Substantia nigra (tissue), 51 donors: ENCODE measurements at places on chromosomes 5 and 9.

GRCh38 chr9:115057559-115057958 is 60.4 kb downstream of the TNC start:
- no peak for DNase-seq

DNA sequence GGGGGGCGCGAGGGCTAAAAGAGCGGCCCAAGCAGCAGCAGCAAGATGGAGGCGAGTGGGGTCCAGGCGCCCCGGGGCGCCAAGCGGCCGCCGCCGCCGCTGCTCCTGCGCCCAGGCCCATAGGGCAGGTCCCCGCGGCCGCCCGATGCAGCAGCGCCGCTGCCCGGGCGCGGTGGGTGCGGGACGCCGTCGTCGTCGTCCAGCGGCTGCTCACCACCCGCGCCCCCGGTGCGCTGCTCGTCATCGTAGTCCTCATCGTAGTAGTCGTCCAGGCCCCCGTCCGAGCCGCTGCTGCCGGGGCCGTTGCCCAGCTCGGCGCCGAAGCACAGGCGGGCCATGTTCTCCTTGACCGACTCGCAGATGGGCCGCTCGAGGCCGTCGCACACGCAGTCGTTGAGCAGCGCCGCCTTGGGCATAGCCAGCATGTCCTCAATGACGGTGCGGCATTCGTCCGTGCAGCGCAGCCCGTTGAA is 1.5 kb downstream of the GAS1 start:
- DNase-seq: peak; percentile 52

- no peak for DNase-seq
Observed at GRCh38 chr9:116207371-116208111, 54.0 kb downstream of the PAPPA start.

- no peak for DNase-seq
Observed at GRCh38 chr9:75001719-75002421, 26.2 kb downstream of the CARNMT1 start.

DNA sequence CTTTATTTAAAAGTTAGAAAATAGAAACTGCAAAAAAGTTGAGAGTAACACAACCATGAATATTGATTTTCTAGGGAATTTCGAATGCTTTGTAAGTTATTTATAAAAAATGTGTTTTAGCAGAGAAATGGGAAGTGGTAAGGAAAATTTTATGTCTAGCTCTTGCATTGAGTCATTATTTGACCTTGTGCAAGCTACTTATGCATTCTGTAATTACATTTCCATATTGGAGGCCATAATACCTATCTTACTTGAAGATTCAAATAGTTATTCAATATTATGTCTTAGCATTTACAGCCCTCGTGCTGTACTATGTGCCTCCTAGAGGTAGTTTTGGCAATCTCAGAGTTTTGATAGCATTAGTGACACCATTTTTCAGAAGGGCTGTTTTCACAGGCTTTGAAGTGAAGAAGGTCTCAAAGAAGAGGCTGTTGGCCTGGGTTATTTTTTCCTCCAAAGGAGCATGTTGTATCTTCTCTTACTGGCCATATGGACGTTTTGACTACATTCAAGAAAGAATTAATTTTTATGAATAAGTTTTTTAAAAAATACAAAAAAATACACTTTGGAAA is 7.4 kb upstream of the DAP start:
- DNase-seq: no peak

DNA sequence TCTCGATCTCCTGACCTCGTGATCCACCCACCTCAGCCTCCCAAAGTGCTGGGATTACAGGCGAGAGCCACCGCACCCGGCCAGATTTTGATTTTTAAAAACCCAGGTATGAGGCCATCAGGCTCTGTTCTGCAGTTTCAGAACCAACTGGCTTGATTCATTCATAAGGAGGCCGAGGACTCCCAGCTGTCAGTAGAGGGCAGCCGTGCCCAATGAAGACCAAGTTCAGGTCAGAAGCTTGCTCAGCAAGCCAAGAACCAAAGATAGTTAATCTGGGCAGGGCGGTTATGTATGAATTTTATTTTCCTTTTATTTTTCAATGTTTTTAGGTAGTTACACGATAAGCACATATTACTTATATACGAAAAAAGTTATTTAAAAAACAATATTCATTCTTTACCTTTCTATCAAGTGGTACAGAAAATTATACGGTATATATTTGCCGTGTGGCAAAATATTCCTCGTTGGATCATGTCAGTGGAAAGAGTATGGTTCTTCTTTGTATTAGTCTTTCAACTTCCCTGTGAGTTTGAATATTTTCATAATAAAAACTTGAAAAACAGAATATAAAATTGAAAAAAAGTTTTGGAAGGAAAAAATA is 18.0 kb downstream of the MGAT1 start:
- DNase-seq: peak; percentile 68
